ENCODE measurements at places on chromosomes 7 and 10.

DNA sequence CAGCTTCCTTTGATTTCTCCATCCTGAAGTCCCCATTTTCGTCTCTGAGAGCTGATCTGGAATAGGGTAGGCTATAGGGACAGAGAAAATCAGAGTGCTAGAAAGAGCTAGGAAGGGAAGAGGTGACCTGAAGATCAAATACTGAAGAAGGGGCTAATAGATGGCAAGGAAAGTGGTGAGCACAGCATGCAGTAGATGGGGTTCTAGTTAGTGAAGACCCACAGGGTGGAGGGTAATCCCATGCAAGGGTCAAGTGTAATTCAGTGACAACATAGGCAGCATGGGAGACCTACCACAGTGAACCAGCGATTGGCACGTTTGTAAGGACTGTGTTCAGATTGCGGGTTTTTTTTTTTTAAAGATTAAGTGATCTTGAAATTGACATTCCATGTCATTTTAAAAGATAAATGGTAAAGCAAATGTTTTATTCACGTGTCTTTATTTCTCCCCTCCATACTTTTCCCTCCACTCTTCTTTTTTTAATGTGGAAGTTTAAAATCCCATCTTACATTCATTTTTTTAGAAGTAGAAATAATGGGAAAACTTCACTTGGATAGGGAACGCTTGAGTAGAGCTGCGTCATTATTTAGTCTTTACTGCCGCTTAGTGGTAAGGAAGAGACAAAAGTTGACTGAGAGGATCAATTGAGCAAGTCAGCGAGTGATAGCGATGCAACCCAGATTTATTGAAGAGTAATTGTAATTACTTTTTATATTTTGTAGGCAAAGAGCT, 21.0 kb upstream of the ABI1 start:
- no peak for DNase-seq

GRCh38 chr7:139482122-139482521, 1.4 kb downstream of the KLRG2 start:
- DNase-seq, result no peak

GRCh38 chr10:637221-637620, 52.2 kb downstream of the DIP2C start:
- DNase-seq, result no peak

GRCh38 chr10:37436357-37436756, 311.0 kb downstream of the ANKRD30A start:
- no peak for DNase-seq

- no peak for DNase-seq
Observed at GRCh38 chr7:15248514-15248913, 313.3 kb downstream of the AGMO start.

DNA sequence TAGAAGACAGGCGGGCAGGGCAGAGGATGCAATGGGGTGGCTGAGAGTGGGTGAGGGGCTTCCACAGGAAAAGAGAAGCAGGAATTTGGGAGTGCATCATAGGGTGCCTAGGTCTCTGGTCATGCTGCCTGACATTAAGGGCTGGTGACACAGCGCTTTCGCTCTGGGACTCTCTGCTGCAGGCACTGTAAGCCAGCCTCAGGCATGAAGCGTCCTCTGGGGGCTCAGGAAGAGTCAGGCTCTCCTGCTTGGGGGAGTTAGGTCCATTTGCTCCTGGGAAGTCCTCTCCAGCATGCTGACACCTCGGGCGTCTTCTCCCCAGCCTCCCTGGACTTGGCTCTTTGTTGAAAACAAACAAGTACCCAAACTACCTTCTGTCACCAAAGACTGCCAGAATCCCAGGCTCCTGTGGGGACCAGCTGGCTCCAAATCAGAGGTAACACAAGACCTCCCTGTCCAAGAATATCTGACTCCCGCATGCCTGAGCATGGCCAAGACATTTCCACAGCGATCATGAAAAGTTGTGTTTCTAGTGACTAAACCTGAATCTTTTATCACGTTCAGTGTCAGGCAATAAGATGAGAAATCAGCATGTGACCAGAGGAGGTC, 55.4 kb downstream of the GPR26 start:
- DNase-seq, result no peak

DNA sequence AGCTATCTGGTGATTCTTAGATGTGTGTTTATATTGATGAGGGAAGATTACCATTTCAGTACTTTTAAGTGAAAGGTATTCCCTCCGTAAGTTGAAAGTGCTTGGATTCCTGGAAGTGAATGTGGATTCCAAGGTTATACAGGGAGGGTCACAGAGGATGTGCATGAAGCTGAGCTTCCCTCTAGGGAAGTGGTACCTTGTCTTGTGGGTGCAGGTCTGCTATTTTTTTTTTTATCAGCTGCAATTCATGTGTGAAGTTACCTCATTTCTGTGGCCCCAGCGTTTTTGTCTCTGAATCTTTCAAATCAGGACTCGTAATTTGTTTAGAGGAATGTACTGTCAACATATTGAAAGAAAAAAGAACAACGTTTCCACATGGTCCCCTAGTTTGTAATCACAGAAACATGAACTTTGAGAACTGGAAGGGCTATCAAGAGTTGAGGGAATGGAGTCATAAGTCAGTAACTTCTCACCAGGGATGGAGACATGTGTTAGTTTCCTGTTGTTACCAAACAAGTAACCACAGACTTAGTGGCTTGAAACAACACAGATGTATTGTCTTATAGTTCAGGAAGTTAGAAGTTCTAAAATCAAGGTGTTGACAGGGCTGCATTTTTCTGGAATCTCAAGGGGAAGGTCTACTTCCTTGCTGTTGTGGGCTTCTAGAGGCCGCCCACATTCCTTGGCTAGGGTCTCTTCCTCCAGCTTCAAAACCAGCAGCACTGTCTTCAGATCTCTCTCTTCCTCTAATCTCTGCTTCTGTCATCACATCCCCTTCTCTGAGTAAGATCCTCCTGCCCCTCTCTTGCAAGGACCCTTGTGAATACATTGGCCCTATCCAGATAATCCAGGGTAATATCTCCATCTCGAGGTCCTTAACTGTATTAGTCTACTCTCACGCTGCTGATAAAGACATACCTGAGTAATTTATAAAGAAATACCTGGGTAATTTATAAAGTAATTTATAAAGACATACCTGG, 64.4 kb downstream of the RAB18 start:
- no peak for DNase-seq

- DNase-seq, result peak; percentile 12
Observed at GRCh38 chr7:26101361-26102151, 50.4 kb upstream of the NFE2L3 start.

GRCh38 chr7:24731313-24731712, 26.0 kb downstream of the GSDME start:
- DNase-seq, result no peak

DNA sequence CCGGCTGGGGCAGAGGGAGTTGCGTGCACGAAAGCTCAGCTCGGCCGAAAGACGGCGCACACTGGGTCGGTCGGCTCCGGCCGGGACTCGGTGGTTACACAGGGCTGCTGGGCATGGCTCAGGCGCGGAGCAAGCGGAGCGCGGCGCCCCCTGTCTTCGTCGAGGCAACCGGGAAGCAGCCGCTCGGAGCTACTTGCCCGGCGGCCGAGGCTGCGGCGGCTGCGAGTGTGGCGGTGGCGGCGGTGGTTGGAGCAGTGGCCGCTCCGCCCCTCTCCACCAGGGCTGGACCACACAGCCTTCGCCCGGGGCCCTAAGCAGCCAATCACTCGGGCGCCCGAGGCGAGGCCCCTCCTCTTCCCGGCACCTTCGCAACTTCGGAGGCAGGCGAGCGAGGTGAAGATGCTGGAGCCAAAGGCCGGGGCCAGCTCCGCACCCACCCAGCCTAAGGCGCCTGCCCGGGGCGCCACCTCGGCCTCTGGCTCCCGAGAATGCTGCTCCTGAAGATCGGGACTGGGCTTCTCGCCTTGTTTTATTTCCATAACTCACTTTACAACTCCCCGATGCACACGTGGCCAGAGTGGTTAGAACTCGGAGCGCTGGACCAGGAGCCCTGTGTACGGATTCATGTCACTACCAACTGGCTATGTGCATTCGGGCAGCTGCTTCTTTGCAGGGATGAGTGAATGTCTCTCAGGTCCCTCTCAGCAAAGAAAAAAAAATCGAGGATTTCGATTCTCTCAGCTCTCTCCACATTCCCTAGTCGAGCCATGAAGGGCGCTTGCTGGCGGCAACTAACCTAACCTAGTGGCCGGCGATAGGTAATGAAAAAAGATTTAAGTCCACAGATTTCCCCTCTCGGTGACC, at the start of gene TLL2:
TLL2 (minus strand) TSS at position 229 of the 864 bp plus-strand sequence. CDS start 241 bp downstream, outside the sequence.
- peak; percentile 63 for DNase-seq

- no peak for DNase-seq
Observed at GRCh38 chr10:113030453-113030852, 80.4 kb downstream of the TCF7L2 start.

GRCh38 chr10:12308736-12309375, 40.5 kb upstream of the CAMK1D start:
- DNase-seq, result no peak

- no peak for DNase-seq
Observed at GRCh38 chr7:1639532-1640175, 30.4 kb upstream of the ELFN1 start.

GRCh38 chr10:78176320-78177317, 143.0 kb downstream of the RPS24 start:
- DNase-seq, result no peak

DNA sequence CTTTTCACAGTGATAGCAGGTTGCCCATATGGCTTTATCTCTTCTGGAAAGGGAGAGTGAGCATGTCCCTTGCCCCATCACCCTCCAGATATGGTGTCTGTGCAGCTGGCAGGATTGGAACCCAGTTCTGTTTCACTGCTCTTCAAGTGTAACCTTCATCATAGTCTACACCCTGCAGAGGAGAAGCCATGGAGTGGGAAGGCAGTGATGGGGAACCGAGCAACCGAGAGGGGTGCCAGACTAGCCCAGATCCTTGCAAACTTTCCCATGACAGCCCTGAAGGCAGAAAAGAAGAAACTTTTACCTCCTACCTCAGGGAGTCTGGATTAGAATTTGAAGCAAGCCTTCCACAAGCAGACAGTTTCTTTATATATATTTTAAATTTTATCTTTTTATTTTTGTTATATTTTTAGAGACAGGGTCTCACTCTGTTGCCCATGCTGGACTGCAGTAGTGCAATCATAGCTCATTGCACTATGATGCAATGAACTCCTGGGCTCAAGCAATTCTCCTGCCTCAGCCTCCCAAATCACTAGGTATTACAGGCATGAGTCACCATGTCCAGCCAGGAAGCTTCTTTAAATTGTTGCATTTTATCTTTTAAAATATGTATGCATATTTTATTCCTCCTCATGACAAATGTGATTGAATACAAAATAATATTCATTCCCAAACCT, 133.3 kb downstream of the KCNMA1 start:
- DNase-seq, result no peak

GRCh38 chr10:79315602-79315920, 31.7 kb upstream of the PPIF start:
- DNase-seq, result no peak

All from stimulated activated naive CD8-positive, alpha-beta T cell treated with anti-CD3 and anti-CD28 coated beads, Interleukin-15, amount 100 ng/mL, for 72 hours (primary cell).